ENCODE measurements at places on chromosomes 7 and 10.

DNA sequence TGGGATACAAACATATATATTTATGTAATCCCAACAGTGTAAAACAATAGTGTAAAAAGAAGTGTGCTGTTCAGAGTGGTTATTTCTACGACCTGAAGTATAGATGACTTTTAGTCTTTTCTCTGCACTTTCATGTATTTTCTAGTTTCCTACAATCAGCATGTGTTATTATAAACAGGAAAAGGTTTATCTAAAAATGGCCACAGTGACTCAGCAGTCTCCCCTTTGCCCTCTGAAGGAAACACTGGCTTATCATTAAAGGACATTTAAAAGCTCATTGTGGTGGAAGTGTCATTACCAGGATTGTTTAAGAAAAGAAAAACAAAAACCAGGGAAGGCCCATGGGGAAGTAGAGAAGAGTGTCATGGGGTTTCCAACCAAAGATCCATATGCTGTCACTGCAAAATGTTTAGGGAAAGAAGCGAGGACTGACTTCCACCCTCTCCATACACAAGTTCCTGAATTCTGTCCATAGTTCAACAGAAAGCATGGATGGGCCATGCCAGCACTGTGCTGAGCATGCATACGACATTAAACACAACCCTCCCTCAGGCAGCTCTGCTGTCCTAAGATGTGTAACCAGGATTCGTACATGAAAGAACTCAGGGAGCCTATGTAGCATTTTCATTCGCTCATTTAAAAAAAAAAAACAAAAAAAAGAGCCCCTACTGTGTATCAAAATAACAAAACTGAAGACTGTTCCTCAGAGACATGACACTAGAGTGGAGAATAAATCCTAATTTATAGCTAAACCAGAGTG, 10.2 kb downstream of the CYREN start:
- DNase-seq, result peak; percentile 26

DNA sequence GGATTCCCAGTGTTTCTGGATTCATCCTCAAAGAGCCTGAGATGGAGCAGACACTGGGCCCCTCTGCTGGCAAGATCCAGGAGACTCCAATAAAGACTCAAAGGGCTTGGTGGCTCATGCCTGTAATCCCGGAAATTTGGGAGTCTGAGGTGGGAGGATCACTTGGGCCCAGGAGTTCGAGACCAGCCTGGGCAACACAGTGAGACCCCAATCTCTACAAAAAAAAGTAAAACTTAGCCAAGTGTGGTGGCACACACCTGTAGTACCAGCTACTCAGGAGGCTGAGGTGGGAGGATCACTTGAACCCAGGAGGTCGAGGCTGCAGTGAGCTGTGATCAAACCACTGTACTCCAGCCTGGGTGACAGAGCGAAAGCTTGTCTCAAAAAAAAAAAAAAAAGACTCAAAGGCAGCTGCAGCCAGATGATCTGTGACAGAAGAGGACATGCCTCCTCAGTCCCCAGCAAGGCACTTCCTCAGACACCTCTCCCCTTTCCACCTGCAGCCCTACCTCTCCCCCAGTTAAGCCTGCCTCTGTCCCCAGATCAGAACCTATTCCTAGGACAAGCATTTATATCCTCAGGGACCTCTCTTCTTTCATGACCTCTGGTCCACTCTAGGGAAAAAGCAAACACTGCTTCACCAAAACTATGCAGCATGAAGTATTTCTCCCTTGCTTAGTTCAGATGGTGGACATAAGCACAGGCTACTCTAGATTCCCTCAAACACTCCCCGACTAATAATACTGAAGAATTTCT, 27.9 kb downstream of the PDLIM1 start:
- DNase-seq, result no peak

- DNase-seq, result no peak
Observed at GRCh38 chr10:120253131-120253530, 203.9 kb upstream of the PLPP4 start.

GRCh38 chr7:107043921-107044346, 571 bp upstream of the PRKAR2B start:
- DNase-seq, result no peak

DNA sequence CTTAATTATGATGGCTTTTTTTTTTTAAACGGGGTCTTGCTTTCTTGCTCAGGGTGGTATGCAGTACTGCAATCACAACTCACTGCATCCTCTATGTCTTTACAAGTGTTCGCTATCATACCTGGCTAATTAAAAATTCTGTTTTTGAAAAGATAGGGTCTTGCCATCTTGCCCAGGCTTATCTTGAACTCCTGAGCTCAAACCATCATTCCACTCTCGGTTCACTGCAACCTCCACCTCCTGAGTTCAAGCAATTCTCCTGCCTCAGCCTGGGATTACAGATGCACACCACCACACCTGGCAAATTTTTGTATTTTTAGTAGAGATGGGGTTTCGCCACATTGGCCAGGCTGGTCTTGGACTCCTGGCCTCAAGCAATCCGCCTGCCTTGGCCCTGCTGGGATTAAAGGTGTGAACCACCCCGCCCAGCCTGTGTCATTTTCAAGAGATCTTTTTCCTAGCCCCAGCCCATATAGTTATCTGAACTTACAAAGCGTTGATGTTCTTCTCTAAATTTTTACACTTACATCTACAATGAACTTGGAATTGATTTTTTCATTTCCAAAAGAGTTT, 6.0 kb downstream of the HNRNPF start:
- DNase-seq, result no peak

DNA sequence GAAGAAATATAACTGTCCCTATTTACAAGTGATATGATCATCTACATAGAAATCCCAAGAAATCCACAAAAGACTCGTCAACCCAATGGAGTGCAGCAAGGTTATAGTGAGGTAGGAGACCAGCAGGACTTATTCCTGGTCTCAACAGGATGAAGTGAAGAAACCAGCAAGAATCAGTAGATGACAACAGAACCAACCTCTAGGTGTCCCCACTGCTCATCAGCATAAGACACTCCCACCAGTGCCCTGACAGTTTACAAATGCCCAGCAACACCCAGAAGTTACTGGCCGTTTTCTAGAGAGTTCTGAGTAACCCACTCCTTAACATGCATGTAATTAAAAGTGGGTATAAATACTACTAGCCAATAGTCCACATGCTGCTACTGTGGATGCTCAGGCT, 470.5 kb upstream of the LRRTM3 start:
- DNase-seq, result no peak

DNA sequence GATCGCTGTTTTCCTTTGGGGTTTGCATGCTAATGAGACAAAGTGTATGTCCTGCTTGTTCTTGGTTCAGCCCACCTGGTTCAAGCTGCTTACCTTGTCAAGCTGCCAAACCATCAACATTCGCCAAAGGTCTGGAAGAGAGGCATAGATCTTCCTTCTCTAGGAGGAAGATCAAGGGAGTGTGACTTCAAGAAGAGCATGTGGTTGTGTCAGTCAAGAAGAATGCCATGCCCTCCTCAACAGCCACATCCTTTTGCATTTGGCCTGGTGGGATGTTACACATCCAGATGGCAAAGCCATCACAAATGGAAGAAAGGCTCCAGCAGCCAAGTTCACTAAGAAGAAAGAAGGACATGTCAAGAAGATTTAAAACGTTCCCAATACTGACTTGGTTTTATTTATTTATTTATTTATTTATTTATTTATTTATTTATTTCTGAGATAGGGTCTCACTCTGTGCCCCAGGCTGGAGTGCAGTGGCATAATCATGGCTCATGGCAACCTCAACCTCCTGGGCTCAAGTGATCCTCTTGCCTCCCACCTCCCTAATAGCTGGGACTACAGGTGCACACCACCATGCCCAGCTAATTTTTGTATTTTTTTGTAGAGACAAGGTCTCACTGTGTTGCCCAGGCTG, 5.1 kb upstream of the PIP4K2A start:
- DNase-seq, result no peak

- DNase-seq, result no peak
Observed at GRCh38 chr7:22137026-22137425, 191.3 kb upstream of the CDCA7L start.

GRCh38 chr7:150515248-150516147, 826 bp downstream of the GIMAP7 start:
- DNase-seq, result peak; percentile 62

DNA sequence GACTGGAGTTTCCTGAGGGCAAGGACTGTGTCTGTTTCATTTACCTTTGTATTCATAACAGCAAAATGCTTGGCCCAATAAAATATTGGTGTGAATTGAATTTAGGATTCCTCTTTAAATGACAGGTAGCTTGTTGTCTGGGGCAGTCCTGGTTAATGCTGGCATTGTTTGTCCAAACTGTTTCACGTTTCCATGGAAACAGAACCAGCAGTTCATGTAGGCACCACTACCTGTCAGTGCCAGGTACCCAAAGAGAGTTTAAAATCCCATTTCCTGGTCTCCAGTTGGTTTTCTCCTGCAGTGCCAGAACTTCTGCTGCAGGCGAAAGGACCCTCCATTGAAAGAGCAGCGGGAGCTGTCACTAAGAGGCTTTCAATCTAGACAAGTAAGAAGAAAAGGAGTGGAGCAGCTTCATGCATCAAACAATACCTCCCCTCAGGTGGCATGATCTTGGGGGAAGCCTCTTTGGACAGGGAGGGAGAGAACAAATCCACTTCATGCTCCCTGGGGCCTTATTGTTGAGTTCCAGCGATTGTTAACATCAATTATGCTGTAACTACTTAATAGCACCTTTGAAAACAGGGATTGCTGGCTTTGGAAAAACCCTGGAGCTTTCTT, 109.6 kb downstream of the KIF20B start:
- no peak for DNase-seq

DNA sequence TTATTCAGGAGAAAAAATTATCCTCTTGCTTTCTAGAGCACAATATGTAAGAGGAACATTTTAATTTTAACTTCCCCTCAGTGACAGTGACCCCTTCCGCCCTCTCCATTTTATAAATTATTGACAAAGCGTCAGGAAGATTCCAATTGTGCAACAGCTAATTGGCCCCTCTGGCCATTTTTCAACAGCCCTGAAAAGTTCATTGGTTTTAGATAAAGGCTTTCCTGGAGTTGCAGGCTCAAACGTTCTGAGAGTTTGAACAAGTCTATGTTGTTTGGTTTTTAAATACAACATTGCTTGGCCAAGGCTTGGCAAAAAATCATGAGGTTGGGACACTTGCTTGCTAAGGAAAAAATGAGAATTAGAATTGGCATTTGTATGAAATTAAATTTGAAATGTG, 422.2 kb upstream of the ANKRD30A start:
- DNase-seq, result no peak

GRCh38 chr7:101705331-101705730, 76.2 kb upstream of the MYL10 start:
- no peak for DNase-seq

- no peak for DNase-seq
Observed at GRCh38 chr7:157044147-157044687, 33.8 kb upstream of the MNX1 start.

GRCh38 chr10:86391986-86392722, 25.6 kb upstream of the GRID1 start:
- DNase-seq, result no peak

- DNase-seq, result peak; percentile 41
Observed at GRCh38 chr10:110395350-110396283, 90.9 kb upstream of the SMNDC1 start.

GRCh38 chr7:46301677-46302076, 380.6 kb upstream of the IGFBP3 start:
- no peak for DNase-seq

DNA sequence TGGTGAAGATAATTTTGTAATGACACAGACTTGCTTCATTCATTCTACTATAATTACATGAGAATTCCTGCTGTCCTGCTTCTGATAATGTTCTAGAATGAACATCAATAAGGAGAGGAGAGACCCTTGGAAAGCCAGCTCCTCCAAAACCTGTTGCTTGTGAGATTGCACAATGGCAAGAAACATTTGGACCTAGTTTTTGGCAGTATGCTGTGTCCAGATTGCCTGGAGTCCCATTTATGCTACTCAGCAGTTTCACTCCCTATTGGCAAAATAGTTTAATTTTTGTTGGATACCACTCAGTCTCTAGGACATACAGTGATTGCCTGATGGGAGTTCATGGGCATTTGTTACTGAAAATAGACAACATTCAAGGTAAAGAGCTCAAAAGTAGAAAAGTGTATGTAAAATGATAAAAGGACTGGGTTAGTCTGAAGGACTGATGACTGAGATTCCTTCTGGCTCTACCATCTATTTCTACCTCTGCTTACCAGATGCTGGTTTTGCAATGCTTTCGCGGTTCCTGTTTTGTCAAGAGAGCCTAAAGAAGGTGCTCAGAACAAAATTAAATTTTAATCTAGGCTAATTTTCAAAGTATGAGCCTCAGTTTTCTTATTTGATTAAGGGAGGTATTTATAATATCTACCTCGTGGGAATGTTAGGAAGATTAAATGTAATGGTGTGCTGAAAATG, 8.0 kb upstream of the ACTR3B start:
- no peak for DNase-seq

DNA sequence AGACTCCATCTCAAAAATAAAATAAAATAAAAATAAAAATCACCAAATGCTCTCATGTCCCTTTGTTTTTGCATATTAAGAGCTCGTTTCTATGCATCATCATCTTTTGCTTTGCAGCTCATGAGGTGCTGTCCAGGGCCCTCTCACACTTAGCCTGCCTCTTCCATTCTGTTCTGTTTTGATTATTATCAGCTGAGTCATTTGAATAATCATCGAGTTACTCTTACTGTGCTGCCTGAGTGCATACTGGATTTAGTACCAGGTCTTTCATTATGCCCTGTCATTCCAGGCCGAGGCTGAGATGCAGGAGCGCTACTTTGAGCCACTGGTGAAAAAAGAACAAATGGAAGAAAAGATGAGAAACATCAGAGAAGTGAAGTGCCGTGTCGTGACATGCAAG, 33.0 kb downstream of the UCMA start:
- no peak for DNase-seq

DNA sequence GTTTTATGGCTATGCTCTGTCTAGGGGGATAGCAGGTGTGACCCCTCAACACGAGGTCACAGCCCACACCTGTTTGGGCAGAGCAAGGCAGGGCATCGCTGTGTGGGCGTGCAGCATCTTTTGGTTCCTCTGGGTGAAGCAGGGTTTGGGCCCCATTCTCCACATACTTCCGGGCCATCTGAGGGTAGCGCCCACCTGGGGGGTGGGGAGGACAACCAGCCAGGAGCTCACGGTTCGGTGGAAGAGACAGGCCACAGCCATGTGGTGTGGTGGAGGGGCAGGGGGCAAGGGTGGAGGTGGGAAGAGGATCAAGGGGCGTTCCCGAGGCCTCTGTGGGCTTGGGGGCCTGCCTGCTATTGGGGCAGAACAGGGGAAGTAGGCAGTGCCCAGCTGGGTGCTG, 2.4 kb downstream of the SH2B2 start:
- DNase-seq, result no peak

DNA sequence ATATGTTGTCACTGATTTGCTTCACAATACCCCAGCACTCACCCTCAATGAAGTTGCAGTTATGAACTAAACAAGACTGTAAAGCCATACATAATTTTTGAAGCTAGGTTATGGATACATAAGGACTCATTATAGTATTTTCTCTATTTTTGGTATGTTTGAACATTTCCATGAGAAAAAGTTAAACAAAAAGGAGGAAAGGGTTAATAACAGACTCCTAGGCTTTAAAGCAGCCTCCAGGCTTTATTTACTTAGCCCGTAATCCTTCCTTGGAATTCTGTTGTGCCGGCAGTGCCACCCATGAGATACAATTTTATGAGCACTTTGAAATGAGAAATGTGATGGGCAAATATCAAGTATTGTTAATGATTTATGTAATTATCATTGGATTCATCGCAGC, 2.1 kb upstream of the DENND11 start:
- DNase-seq, result no peak

GRCh38 chr7:15648461-15648961, 38.0 kb downstream of the MEOX2 start:
- no peak for DNase-seq

GRCh38 chr10:18610517-18610916, 40.9 kb downstream of the NSUN6 start:
- no peak for DNase-seq

All from CD4-positive, alpha-beta T cell treated with Interleukin-10 for 1 hour (primary cell).